Activated CD4-positive, alpha-beta memory T cell treated with anti-CD3 and anti-CD28 coated beads for 36 hours (primary cell): ENCODE measurements at places on chromosomes 16 and 17.

GRCh38 chr16:15597822-15598647 is 44.9 kb downstream of the MARF1 start:
- DNase-seq = no peak

GRCh38 chr17:47945080-47945479 is 3.7 kb downstream of the PNPO start:
- DNase-seq = no peak

GRCh38 chr17:556431-556995 is 158.1 kb downstream of the VPS53 start:
- DNase-seq = no peak

GRCh38 chr16:57889960-57890751 is 80.8 kb downstream of the CNGB1 start:
- DNase-seq = no peak

DNA sequence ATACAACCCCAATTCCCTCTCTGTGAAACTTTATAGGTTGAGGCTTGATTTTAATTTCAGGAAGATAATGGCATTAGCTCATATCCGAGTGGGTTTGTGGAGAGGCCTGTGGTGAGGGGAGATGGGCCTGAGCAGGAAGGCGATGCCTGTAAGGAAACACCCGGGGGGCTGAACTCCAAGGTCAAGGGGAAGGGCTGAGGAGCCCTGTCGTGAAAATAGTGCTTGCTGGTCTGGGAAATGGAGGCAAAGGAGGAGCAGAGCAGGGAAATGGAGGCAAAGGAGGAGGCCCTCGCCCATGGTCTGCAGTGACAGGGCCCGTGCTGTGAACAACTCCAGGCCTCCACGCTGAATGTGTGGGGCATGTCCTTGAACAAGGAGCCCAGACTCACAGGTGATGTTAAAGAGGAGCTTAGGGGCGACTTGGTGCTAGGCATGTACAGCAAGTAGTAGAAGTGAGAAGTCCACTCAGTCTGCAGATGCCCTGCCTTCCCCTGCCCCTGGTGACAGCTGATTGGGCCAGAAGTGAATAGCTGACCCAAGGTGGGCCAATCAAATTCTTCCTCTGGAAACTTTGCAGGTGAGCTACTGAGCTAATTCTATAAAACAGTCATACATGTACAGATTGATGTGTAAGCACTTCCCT is 38.1 kb downstream of the MRPS23 start:
- DNase-seq = no peak

DNA sequence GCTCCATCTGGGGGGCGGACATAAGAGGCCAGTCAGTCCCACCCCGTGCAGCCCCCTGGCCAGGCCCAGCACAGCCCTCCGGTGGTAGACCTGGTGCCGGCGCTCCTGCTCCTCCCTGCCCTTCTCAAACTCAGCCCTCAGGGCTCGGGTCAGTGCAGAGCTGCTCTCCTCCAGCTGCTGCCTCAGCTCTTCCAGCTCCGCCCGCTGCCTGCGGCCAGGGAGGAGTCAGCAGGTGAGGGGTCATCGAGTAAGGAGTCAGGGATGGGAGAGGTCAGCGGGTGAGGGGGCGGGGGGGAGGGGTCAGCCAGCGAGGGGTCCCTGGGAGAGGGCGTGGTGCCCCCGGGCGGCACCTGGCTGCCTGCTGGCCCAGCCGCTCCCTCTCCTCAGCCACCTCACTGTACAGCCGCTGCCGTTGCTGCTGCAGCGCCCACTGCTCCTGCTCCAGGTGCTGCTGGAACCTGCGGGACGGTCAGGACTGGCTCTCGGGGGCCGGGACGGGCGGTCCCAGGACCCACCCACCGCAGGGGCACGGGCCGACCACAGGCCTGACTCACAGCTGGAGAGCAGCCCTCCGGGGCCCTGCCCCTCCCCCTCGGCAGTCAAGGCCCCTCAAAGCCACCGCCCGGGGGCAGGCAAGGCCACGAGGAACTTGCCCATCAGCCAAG is 26.5 kb upstream of the AATK start:
- DNase-seq = no peak
